HFF-Myc (cell line): ENCODE measurements at places on chromosomes 5 and 9.

- DNase-seq, result no peak
Observed at GRCh38 chr5:885529-885928, 7.1 kb downstream of the BRD9 start.

GRCh38 chr9:93874242-93874641, 80.9 kb downstream of the BARX1 start:
- DNase-seq, result no peak

DNA sequence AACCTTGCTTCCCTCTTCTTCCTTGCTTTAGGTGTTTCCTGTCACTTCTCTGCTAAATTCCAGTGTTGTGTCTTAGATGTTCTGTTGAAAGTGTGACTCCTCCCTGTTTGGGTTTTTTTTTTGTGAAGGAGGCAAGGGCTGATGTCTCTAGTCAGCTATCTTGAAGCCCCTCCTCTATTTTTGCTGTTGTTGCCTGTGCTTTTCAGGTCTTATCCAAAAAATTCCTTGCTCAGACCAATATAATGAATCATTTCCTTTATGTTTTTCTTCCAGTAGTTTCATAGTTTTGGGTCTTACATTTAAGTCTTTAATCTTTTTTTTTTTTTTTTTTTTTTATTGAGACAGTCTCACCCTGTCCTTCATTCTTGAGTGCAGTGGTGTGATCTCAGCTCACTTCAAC, 22.3 kb downstream of the RIC1 start:
- DNase-seq, result no peak

DNA sequence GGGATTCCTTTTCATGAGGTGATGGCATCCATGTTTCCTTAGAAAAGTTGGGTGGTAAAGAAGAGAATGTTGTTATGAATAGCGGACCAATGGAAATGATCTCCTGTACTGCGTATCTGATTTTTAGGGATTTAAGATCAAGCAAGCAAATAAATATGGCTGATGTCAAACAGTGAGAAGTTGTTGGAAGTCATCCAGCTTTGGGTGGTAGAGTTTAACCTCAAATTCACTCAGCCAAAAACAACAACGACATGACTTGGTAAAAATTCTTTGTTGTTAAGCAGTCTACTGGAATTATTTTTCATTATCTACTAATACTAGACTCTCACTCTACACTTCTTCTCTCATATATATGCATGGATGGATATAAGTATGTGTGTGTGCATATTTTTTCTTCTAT, 426.5 kb downstream of the CTNND2 start:
- DNase-seq, result no peak

DNA sequence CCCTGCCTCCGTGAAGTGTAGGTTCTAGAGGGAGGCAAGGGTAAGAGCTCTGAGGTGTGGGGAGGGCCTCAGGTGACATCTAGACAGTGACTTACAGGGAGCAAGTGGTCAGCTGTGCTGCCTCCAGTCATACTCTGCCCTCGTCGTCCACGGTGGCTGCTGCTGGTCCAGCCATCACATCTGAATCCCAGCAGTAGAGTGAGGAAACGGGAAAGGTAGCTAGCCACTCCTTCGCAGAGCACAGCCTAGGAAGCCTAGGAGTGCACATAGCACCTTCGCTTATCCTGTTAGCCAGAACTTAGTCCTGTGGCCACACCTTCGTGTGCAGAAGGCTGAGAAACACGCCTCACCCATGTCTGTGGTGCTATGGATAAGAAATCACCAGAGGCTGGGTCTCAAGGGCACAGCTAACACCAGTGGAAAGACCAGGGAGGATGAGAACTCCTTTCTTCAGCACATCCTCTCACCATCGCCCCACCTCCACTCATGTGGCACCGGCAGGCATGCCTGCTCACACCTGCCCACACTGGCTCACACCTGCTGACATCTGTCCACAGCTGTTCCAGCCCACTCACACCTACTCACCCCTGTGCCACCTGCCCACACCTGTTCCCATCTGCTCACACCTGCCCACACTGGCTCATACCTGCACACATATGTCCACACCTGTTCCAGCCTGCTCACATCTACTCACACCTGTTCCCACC, 44.5 kb upstream of the SLC6A19 start:
- no peak for DNase-seq

GRCh38 chr5:60366489-60366888, 333.5 kb downstream of the DEPDC1B start:
- DNase-seq, result no peak

DNA sequence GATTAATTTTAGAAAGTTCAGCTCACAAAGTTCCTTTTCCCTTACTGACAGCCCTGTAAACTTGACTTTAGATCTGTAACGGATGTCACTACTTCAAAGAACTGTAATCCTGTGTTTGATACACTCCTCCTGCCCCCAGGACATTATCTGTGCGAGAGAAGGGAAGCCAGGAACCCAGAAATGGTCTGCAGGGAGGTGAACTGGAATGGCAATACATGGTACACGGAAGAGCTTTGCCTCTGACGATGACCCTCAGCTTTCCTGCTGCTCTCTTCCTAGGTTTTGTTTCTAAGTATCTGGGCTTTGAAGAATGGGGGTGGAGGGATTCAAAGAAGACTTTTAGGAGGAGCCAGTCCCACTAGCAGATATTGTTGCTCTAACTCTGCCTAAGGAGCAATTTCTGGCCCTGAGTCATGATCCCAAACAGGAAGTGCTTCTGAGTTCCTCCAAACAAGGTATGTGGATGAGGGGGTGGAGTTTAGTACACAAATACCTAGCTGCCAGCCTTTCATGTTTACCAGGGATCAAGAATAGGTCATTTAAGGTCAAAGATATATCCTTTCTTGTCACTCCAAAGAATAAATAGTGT, 43.4 kb upstream of the TMC1 start:
- DNase-seq, result peak; percentile 52

GRCh38 chr5:56078278-56079156, 83.8 kb upstream of the IL6ST start:
- DNase-seq, result no peak

GRCh38 chr9:24961762-24962161, 416.1 kb upstream of the IZUMO3 start:
- DNase-seq, result no peak

DNA sequence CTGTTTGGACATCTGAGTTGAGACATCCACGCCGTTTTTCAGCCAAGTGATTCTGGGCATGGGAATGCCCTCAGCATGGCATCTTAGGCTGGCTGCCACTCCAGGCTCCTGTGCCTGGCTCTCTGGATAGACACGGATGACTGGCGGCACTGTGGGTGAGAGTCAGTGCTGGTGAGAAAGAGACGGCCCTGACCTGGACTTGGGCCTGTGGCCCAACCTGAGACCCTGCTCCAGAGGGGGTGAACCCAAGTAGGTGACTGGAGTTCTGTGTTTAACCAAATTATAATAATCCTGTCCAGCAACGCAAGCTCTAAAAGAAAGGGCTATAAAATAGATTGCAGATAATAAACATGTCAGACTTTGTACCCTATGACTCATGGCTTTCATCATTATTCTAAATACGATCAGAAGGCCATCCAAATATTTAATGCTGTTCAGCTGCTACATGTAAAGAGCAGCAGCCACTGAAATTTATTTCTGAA, 173.9 kb downstream of the HSPA4 start:
- DNase-seq, result peak; percentile 27

GRCh38 chr5:150641006-150641570, 628 bp downstream of the SYNPO start:
- no peak for DNase-seq
